T-helper 1 cell (primary cell): ENCODE measurements at places on chromosomes 1 and 21.

GRCh38 chr1:194300340-194300739 lies 1113.9 kb upstream of the B3GALT2 start:
- no peak for DNase-seq

GRCh38 chr1:63780565-63780964 lies 6.7 kb downstream of the ROR1 start:
- no peak for DNase-seq

GRCh38 chr1:205488074-205488723 lies 16.3 kb upstream of the CDK18 start:
- DNase-seq: no peak

DNA sequence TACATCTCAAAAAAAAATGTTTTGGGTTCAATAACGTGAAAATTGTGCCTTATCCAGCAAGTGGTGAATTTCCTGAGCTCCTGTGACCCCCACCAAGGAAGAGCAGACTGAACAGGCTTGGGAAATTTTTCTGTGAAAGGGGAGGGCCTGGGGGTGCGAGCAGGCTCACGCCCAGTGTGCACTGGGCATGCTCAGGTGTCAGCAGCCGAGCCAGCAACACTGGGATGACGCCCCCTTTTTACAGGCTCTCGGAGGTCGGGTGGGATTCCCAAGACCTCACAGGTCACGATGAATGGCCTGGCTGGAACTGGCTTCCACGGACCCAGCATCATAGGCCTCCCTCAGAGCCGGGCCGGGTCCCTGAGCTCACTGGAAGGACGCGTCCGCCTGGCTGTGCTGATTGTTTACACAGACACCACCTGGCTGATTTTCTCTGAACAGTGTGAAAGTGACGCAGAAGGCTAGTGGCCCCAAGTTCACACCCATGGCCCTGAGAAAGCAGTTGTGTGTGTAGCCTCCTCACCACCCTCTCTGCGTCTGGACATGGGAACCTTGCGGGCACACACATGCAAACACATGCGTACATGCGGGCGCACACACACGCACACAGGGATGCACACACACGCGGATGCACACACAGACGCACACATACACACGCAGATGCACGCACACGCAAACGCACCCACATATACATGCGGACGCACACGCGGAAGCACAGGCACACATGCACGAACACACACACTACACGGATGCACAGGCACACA lies 9.2 kb downstream of the CSTB start:
- DNase-seq: no peak

GRCh38 chr1:248804771-248805681 lies 20.7 kb downstream of the SH3BP5L start:
- DNase-seq: no peak

DNA sequence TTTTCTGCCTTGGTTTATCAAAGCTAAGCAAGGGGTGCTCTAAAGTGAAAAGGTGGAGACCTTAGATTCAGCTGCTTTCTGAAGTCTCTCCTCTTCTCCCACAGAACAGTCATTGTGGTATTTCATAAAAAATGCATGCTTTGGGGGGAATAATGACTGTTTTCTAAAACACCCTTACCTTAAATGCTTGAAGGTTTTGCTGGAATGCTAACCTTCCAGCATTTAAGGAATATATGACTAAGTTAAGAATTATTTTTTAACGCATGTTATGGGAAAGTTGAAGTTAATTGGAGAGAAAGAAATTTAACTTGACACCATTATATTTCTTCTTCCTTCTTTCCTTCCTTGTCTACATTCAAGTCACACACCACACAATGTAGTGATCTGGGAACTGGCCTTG lies 162.5 kb downstream of the ROR1 start:
- DNase-seq: no peak

GRCh38 chr1:74650561-74650960 lies 23.0 kb downstream of the ERICH3 start:
- no peak for DNase-seq

DNA sequence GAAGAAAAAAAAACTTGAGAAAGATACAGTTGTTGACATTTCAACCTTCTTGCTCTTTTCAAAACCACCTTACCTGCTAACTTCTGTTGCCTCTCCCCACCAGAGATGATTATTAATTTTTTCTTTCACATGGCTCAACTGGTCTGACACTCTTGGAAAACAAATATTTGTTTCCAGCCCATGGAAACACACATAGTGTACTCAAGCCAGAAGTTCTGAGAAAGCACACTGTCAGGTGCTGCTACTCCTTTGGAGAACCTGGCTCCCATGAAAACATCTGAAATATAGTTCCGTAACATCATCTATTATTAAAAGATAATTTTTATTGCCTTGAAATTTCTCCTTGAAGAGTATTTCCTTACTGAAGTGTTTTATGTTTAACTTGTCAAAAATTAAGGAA lies 145.0 kb upstream of the C1orf105 start:
- DNase-seq: no peak

GRCh38 chr1:109277434-109278204 lies 5.3 kb downstream of the PSRC1 start:
- peak; percentile 62 for DNase-seq
